Activated T-helper 2 cell treated with anti-CD3 and anti-CD28 coated beads, Interferon-gamma antibody, Interleukin-2, Interleukin-4, amounts not matched to agents 10 μg/mL and 5 μg/mL and 100 μg/mL, durations not matched to agents 14 hours and 24 hours and 36 hours (primary cell): ENCODE measurements at places on chromosomes 2 and 18. TPM values are rescaled to one million over a fixed set of nuclear protein-coding genes. Genes with fewer than 3 reads are reported as not detected.

- H3K4me3 ChIP-seq, result no peak overlapping the region
- no peak overlapping the region for H3K27ac ChIP-seq
- DNase-seq, result no peak
- H3K36me3 ChIP-seq, result no peaks in the 10 kb centered on the region
- no peaks in the 10 kb centered on the region for H3K27me3 ChIP-seq
- no peaks in the 10 kb centered on the region for H3K4me1 ChIP-seq
Measured at GRCh38 chr2:222120933-222121332, 177.9 kb downstream of the PAX3 start.

RAB11FIP5 gene
- total RNA-seq, result 10.7 and 11.7 TPM in 2 replicates

DNA sequence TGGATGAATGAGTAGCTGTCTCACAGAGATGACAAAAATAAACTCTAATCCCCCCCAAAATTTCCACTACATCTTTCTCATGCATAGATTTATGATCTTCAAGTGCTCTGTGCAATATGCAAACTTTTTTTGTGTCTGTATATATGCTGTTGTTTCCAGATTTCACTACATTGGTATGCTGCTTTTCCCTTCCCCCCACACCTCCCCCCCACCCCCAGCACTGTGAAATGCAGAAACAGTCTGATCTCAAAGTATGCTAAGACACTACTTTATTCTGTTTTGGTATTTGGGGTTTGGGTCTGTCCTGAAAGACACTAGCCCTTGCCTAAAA lies 524 bp upstream of the KLHL14 start:
- H3K27me3 ChIP-seq, result peaks cover 48% of the 10 kb centered on the region
- H3K4me3 ChIP-seq, result no peak overlapping the region
- H3K36me3 ChIP-seq, result no peaks in the 10 kb centered on the region
- DNase-seq, result no peak
- H3K4me1 ChIP-seq, result no peaks in the 10 kb centered on the region

ITPRID2 gene
- 57.4 and 61.2 TPM in 2 replicates for total RNA-seq

DNA sequence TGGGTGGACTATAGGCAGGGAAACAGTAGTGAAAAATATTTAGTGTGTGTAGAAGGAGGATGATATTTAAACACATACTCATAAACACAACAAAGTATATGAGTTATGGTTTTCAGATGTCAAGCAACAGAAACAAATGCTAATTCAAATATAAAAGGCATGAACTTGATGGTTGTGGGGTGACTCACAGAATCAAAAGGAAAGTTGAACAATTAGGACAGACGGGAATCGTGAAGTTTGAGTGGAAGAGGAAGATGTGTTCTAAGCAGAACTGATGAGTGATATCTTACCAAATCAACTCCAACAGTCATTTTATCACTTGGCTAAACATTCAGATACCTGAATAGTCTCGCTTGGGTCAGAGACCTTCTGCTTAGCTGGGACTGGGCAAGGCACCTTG lies 53.6 kb upstream of the ITGA6 start:
- H3K27ac ChIP-seq, result no peak overlapping the region
- no peak for DNase-seq
- no peak overlapping the region for H3K4me3 ChIP-seq
- no peaks in the 10 kb centered on the region for H3K4me1 ChIP-seq
- peaks cover 6% of the 10 kb centered on the region for H3K27me3 ChIP-seq
- H3K36me3 ChIP-seq, result no peaks in the 10 kb centered on the region

DNA sequence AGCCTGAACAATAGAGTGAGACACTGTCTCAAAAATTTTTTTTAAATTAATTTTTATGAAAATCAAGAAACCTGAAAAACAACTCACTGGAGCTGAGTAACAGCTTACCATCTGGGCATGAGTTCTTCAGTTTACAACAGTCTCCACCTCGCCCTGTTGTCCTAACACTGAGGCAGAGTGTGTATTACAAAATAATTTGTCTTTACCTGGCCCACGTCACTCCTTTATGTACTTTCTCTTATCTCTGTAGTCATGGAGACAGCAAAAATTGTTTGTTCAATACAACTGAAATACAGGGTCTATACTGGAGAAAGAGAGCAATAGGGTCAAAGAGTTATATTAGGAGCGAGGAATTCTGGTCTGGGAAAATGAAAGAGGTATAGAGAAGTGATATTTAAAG lies 48.1 kb downstream of the CYTIP start:
- no peak overlapping the region for H3K27ac ChIP-seq
- no peak overlapping the region for H3K4me3 ChIP-seq
- no peaks in the 10 kb centered on the region for H3K27me3 ChIP-seq

PTPRN gene
- total RNA-seq, result 1.1 and 1.6 TPM in 2 replicates

- H3K4me3 ChIP-seq, result no peak within 1 kb of the TSS
- peaks cover 74% of the 10 kb centered on the region for H3K27me3 ChIP-seq
- H3K27ac ChIP-seq, result no peak within 1 kb of the TSS
Measured at GRCh38 chr2:229714080-229714735, at the start of gene DNER. Gene DNER, minus strand, starts transcription at chr2:229714555. Its CDS starts 132 bp downstream, at chr2:229714423.
